NCI-H1092 (cell line): ENCODE measurements at places on chromosomes 6 and 20.
A peak's percentile ranks its signal among the peaks of the same experiment; 100 is the strongest.

DNA sequence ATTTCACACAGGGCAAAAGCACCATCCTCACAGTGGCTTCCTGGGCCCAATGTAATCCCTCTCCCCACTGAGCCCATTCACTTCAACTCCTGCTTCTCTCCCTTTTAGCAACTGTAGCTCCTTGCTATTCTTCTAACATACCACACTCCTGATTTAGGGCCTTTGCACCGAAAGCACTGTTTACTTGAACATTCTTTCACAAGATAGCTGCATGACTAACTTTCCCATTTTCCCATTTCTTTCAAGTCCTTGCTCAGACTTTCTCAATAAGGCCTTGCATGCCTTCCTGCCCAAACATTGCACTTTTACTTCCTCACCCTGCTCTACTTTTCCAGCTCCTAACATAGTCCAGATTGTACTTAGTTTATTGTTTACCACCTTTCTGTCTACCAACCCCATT lies 73.0 kb downstream of the SHPRH start:
- DNase-seq = no peak

DNA sequence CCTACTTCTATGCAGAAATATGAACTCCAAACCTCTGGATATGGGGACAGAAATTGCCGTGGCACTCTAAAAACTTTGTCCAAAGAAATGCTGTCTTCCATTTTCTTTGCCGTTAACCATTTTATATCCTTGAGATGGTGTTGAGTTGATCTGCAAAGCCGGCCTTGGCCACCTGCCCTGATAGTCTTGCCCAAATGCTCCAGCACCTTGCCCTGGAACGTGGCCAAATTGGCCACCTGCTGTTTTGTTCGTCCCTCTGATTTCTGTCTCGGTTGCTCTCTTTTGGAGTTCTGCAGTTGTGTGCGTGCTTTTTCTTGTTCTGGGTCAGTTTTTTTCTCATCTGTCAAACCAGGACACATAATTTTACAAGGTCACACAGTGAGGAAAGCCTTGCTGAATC lies 239.7 kb upstream of the GMDS start:
- DNase-seq = peak; percentile 19

GRCh38 chr6:393391-394221 lies 2.1 kb downstream of the IRF4 start:
- DNase-seq = no peak

DNA sequence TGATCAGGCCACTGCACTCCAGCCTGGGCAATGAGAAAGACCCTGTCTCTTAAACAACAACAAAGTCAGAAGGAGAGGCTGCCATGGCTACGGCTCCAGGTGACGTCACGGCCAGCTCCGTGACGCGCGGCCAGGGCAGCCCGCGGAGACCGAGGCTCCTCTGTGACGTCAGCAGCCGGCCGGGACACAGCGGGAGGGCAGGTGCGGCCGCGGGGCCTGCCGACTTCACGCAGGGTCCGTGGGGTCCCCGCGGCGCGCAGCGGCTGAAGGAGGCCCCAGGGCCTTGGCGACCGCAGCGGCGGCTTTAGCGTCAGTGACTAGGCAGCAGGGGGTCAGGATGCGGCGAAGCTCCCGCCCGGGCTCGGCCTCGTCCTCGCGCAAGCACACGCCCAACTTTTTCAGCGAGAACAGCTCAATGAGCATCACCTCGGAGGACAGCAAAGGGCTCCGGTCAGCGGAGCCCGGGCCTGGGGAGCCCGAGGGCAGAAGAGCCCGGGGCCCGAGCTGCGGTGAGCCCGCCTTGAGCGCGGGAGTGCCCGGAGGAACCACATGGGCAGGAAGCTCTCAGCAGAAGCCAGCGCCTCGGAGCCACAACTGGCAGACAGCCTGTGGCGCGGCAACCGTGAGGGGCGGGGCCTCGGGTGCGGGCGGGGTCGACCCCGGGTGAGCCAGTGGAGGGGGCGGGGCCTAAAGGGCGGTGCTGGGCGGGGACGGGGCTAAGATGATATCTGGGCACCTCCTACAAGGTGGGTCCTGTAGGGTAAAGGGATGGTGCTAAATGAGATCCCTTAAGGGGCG lies at the start of gene SPAG4:
SPAG4 (plus strand) TSS at position 163 of the 798 bp plus-strand sequence; CDS start at position 338, 175 bp downstream.
- peak; percentile 98 for DNase-seq

GRCh38 chr6:1100269-1100668 lies 211.6 kb upstream of the FOXQ1 start:
- DNase-seq = no peak

DNA sequence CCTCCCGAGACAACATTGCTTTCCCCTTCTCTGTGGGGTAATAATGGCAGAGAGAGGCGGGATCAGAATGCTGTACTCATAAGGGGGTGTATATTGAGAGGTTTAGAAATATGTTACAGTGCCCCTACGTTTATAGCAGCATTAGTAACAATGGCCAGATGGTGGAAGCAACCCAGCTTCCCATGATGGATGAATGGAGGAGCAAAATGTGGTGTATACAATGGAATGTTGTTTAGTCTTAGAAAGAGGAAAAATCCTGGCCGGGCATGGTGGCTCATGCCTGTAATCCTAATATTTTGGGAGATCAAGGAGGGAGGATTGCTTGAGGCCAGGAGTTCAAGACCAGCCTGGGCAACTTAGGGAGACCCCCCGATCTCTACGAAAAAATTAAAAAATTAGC lies 12.9 kb downstream of the BANF2 start:
- DNase-seq = no peak

GRCh38 chr6:163254341-163254835 lies 160.1 kb upstream of the QKI start:
- no peak for DNase-seq

- DNase-seq = no peak
These were observed 139.5 kb upstream of the AGPAT4 start for GRCh38 chr6:161413355-161413771.

GRCh38 chr20:57316795-57317201 lies 12.8 kb upstream of the SPO11 start:
- DNase-seq = no peak

DNA sequence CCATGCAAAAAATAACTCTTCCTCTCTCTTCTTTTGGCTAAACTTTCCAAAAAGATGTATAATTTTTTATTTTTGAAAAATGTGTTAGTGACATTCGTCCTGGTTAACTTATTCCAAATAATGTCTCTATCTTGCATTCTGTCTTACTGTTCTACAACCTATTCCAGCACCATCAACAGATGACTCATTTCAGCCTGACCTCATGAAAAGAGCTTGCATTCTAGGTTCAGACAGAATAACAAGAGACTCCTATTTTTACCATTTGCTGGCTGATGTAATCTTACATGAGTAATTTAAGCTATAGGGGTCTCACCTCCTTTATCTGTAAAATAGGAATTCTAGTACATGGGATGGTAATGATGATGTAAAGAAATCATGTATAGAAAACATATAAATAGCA lies 109.0 kb downstream of the FUT9 start:
- DNase-seq = no peak

DNA sequence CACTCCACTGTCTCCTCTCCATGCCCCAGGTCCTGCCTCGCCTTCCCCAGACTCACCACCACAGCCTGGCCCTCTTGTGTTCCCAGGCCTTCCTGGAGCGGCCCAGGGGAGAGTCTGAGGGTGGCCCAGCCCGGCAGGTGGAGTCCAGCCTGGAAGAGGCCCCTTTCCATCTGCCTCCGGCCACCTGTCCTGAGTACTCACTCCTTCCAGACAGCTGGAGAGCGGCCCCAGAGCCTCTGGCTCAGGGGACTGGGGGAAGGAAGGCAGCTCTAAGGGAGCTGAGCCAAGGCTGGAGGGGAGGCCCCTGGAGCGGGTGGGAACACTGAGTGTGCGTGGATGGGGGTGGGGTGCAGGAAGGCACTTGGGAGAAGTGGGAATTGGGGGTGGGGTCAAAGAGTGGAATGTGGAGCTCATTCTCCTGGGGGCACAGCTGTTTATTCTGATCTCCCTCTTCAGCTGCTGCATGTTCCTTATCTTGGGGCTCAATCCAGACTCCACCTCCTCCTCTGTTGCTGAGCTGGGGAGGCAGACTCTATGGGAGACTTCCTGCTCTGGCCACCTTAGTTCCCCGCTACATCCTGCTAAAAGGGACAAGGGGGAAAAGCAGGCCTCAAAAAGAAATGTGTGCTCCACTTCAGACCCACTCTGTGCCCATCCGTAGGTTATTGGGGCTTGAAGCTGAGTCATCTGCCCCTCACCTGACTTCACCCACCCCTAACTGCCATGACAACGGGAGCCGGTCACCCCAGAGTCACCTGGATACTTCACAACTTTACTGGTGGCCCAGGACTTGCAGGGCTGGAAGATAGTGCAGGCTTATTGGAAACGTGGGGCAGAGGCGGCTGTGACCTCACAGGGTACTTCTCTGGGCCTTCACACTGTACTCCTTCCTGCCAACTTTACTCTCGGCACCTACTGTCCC lies 19.5 kb upstream of the TAF8 start:
- DNase-seq = no peak

- DNase-seq = no peak
These were observed 427.3 kb upstream of the FLRT3 start for GRCh38 chr20:14764511-14765369.

DNA sequence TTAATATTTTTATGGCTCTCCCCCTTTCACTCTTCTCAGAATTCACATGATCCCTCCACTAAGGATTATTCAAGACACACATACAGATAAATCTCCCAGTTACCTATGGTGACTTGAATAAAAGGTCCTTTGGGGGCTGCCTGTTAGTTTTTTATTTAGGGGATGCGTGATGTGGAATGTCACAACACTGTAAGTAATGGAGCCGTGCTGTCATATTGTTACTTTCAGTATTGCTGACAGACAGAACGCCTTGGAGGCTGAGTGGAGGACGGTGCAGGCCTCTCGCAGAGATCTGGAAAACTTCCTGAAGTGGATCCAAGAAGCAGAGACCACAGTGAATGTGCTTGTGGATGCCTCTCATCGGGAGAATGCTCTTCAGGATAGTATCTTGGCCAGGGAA lies 291.7 kb downstream of the UTRN start:
- no peak for DNase-seq

DNA sequence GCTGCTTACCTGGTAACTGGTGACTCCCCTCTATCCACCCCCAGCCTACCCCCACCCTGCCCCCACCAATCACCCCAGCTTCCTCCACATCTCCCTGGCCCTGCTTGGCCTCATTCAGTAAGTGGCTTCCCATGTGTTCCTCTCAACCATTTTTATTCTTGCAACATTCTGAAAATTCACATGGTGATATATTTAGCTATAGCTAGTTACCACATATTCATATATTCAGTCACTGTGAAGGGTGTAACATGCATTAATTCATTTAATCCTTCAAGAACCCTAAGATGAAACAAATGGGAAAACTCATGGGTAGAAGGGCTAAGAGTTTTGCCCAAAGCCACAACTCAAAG lies 95.4 kb upstream of the CEP85L start:
- DNase-seq = no peak

DNA sequence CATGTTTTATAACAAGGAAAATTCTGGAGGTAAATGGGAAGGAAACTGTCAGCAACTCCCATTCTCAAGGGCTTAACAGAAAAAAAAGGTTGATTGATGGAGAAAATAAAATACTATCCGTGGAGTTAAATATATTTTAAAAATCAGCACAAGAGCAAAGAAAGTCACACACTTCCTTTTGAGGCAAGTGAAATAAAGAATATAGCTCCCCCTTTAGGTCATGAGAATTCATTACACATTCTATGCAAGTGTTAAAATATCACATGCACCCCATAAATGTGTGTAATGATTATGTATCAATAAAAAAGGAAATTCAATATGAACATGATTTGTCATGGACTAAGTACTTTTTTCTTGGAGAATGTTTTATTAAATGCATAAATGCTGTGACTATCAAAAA lies 349.2 kb downstream of the TPBG start:
- DNase-seq = no peak

DNA sequence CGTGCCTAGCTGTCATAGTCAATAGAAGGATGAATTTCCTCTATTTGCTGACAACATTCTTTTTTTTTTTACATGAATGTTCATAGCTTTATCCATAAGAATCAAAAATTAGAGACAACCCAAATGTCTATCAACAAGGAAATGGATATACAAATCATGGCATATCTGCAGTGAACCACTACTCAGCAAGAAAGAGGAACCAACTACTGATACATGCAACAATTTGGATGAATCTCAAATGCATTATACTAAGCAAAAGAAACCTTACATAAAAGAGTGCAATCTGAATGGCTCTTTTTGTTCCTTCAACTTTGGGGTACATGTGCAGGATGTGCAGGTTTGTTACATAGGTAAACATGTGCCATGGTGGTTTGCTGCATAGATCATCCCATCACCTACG lies 17.7 kb upstream of the MCM9 start:
- no peak for DNase-seq

DNA sequence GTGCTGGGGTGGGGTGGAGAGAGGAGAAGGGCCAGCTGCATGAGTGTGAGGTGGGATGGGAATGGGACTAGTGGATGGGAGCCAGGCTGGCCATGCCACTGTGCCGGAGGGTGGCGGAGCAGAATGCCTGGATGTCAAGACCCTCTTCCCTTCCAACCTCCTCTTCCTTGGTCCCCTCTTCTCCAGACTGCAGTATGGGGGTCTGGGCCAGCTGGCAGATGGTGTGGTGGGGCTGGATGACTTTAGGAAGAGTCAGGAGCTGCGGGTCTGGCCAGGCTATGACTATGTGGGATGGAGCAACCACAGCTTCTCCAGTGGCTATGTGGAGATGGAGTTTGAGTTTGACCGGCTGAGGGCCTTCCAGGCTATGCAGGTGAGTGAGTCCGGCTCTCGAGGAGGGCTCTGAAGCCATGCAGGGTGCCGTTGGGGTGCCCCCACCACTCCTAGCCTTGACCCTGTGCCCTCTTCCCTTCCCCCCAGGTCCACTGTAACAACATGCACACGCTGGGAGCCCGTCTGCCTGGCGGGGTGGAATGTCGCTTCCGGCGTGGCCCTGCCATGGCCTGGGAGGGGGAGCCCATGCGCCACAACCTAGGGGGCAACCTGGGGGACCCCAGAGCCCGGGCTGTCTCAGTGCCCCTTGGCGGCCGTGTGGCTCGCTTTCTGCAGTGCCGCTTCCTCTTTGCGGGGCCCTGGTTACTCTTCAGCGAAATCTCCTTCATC lies 7.7 kb downstream of the DDR1 start:
- no peak for DNase-seq

- DNase-seq = no peak
These were observed 195.0 kb upstream of the CEP162 start for GRCh38 chr6:84422380-84422968.

DNA sequence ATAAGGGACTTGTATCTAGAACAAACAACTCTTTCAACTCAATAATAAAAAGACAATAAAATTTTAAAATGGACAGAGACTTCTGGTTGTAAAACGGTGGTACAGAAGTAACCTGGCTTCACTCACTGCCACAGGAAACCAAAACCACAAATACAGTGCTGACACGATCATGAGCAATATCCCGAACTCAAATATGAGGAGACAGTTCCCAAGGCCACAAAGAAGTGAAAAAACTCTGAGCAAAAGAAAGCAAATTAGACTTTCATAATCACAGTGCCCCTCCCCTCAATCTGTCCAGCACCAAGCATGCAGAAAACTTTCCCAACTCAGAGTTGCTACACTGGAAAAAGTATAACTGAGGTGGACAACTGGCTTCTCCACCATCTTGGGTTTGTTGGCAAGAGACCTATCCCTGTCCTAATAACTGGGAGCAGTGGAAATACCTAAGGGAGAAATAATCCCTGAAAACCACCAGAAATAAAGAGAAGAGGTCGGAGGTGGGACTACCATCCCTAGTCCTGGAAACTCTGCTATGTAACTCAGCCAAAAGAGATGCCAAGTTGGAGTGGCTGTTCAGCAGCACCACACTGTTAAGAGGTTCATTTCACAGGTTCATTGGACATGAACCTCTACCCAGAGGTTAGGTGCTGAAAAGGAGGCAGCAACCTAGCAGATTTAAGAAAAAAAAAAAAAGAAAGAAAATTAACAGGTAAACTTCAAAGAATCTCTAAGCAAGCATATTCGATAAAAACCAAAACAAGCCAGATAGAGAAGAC lies 55.5 kb downstream of the REV3L start:
- no peak for DNase-seq
